ENCODE measurements at places on chromosomes 2 and 18.

DNA sequence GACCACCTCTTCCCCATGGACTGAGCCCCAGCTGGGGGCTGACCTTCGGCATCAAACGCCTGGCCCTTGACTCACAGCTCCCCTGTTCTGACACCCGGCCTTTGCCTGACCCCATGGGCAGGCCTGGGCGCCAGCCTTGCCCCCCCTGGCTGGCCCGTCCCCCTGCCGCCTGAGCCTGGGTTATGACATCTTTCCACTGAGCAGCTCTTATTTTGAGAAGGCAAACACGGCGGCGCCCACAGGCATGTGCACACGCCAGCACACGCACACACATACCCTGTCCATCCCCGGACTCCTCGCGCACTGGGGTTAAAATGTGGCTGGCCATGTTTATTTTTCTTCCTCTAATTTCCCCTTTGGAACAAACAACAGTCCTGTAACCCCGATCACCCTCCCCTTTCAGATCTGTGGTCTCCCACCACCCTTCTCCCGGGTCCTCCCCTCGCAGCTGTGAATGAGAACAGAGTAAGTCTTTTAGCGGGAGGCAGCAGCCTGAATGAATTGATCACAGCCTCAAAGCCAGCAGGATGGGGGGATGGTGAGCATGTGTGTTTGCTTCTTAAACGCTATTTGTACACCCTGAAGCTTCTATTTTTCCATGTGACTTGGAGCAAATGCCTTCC, 11.8 kb upstream of the ATOH8 start:
- no peak for DNase-seq

- DNase-seq = peak; percentile 43
These were observed 94.0 kb downstream of the PLA2R1 start for GRCh38 chr2:159968279-159968900.

GRCh38 chr2:136014411-136014810, 29.0 kb upstream of the DARS1 start:
- DNase-seq = no peak

DNA sequence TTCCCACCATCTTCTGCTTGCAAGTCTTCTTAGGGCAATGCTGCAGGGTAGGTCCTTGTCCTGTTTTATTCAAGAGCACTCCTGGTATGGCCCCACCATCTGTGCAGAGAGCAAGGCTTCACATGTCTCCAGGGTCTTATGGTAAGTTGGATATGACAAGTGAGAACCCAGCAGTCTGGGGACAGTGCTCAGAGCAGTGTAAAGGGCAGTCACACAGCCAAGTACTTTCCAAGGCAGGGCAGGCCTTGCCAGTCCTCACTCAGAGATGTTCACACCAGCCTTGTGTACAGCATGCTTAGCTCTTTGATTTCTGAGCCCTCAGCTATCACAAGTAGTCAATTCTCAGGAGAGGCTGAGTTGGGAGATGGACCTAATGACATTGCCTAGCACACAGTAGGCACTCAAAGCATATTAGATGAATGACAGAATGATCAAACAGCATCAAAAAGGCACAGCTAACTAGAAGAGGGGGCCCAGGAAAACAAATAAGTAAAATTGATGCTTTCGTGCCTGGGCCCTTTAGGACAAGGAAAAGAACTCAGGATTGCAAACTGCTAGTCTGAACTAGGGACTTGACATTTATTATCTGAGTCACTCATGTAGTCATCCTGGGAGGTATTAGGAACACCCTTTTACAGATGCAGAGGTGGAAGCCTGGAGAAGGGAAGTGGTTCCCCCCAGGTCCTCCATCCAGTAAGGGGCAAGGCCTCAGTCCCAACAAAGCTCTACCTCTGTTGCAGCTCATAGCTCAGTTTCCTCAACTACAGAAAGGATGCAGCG, 86.7 kb upstream of the CTAGE1 start:
- DNase-seq = no peak

GRCh38 chr2:187453078-187453641, 5.1 kb upstream of the CALCRL start:
- peak; percentile 4 for DNase-seq
